ENCODE measurements at places on chromosomes 7 and 10. TPM values are rescaled to one million over a fixed set of nuclear protein-coding genes. Genes with fewer than 3 reads are reported as not detected.

Gene LSM8
- total RNA-seq = 19.0 TPM

Gene CPA1
- not detected for total RNA-seq

Gene CDC14C
- total RNA-seq = not detected

Gene FAM237B
- not detected for total RNA-seq

Gene SKIDA1
- total RNA-seq = not detected

DNA sequence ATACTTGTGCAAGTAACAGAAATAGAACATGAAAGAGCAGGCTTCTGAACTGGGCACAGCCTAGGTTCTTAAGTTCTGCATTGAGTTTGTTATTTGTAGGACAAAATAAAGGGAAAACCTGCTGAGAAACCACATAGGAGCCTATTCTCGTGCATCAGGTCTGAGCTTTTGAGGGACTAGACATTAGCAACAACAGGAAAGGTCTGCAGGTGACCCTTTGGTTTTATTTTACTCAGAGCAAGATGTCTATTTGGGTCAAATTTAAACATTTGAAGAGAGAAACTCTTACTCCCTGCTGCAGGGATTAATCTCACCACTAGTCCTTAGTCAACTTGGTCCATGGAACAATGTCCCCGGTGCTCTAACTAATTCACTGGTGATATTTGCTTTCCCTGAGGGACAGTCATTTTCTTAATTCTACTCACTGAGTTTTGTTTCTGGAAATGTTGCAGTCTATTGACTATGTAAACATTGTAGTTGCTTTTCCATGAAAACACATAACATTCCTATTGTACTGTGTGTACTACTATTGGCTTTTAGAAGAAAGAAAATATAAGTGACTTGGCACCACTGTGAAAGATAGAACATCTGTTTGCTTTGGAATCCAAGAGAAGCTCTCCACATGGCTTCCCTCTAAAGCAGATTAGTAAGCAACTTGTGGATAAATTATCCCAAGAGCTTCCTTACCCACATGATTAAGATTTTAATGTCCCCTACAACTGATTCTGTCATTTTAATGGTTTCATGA is 108.2 kb downstream of the CHRM2 start:
- H3K27ac ChIP-seq = no peak overlapping the region
- no peaks in the 10 kb centered on the region for H3K36me3 ChIP-seq
- no peaks in the 10 kb centered on the region for H3K4me1 ChIP-seq
- no peak overlapping the region for H3K4me3 ChIP-seq

- H3K4me1 ChIP-seq = peaks cover 4% of the 10 kb centered on the region
- H3K36me3 ChIP-seq = no peaks in the 10 kb centered on the region
- DNase-seq = no peak
- H3K4me3 ChIP-seq = no peak overlapping the region
- H3K27me3 ChIP-seq = no peaks in the 10 kb centered on the region
- no peak overlapping the region for H3K27ac ChIP-seq
Observed at GRCh38 chr7:1998146-1998545, 234.6 kb downstream of the MAD1L1 start.

DNA sequence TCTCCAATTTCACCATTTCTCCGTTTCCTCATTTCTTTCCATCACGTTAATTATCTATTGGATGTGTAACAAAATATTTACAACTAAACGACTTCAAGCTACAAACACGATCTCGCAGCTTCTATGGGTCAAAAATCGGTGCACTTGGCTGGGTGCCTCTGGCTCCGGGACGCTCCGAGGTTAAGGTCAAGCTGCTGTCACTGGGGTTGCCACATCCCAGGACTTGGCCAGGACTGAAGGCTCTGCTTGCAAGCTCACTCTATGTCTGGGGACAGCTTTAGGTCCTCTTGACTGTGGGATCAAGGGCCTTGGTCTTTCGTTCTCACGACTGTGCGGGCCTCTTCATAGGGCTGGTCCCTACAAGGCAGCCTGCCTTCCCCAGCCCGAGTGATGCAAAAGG is 159.7 kb downstream of the CCDC3 start:
- no peak for DNase-seq
- no peaks in the 10 kb centered on the region for H3K27me3 ChIP-seq
- no peak overlapping the region for H3K4me3 ChIP-seq
- no peaks in the 10 kb centered on the region for H3K36me3 ChIP-seq
- no peaks in the 10 kb centered on the region for H3K4me1 ChIP-seq
- no peak overlapping the region for H3K27ac ChIP-seq

DNA sequence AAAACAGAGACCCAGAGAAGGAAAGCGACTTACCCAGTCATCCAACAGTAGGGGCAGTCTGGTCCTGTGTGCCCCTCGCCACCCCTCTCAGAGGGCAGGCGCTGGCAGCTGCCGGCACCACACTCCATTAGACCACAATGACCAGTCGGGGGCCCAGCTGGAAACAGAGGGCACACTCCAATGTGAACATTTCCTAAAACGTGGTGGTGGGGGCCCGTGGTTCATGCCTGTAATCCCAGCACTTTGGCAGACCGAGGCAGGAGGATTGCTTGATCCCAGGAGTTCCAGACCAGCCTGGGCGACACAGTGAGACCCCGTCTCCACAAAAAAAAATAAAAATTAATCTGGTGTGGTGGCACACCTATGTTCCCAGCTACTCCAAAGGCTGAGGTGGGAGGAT is 912 bp upstream of the OAT start:
- DNase-seq = no peak
- H3K4me1 ChIP-seq = peaks cover 24% of the 10 kb centered on the region
- no peak overlapping the region for H3K27ac ChIP-seq
- no peaks in the 10 kb centered on the region for H3K36me3 ChIP-seq
- H3K27me3 ChIP-seq = no peaks in the 10 kb centered on the region

- no peak for DNase-seq
- no peaks in the 10 kb centered on the region for H3K36me3 ChIP-seq
- H3K27me3 ChIP-seq = no peaks in the 10 kb centered on the region
- no peak overlapping the region for H3K4me3 ChIP-seq
Observed at GRCh38 chr7:80411621-80412020, 100.2 kb downstream of the GNAT3 start.

DNA sequence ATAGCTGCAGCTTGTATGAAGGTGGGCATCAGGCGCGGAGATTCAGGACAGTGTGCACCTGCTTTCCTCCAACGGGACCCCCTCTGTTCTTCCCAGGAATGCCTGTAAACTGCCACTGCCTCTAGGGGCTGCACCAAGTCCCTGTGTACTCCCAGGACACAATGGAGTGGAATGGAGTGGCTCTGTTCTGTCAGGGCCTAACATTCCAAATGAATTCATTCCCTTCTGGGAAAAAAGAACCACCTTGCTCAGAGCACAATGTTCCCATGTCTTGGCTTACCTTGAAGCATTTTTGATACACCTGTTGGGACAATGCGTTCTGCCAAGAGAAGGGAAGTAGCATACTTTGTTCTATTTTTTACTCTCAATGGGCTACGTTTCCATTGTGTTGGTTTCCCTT is 339.4 kb downstream of the FRMD4A start:
- H3K36me3 ChIP-seq = no peaks in the 10 kb centered on the region
- H3K4me3 ChIP-seq = peak overlapping the region; percentile 16
- H3K27me3 ChIP-seq = no peaks in the 10 kb centered on the region
- no peak for DNase-seq
- peak overlapping the region; percentile 65 for H3K27ac ChIP-seq

DNA sequence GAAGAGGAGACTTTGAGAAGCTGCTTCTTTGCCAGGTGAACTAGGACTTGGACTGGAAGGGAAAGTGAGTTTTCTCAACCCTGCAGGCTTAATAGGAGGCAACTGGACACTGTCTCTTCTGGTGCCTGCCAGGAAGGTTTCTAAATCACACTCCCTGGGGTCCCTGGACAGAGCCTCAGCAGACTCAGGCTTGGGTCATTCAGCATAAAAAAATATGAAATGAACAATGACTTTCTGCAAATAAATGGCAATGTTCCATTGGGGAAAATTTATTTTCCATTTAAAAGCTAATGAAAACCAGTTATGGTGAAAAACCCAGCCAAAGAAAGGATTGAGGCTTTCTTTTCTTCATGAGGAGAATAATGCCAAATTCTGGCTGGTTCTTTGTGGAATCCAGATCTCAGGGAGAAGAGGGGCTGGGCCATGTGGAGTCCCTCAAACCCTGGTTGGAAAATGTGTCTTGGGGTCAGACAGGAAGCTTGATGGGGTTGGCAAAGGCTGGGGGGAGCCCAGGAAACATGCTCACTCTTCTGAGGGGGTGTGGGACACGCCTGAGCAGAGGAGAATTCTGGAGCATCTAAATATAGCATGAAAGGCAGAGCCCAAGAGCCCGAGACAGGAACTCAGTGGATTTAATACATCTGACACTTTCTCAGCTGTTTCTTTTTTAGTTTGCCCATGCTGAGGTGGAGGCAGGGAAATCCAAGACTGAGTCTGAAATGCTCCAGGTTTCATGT is 65.2 kb upstream of the EMX2 start:
- no peaks in the 10 kb centered on the region for H3K36me3 ChIP-seq
- H3K4me1 ChIP-seq = no peaks in the 10 kb centered on the region
- H3K27ac ChIP-seq = no peak overlapping the region
- DNase-seq = peak; percentile 60
- H3K27me3 ChIP-seq = no peaks in the 10 kb centered on the region

- peaks cover 29% of the 10 kb centered on the region for H3K4me1 ChIP-seq
- H3K27me3 ChIP-seq = no peaks in the 10 kb centered on the region
- peak overlapping the region; percentile 84 for H3K4me3 ChIP-seq
- no peak overlapping the region for H3K27ac ChIP-seq
- DNase-seq = peak; percentile 79
Observed at GRCh38 chr10:21497177-21497807, 28.2 kb downstream of the SKIDA1 start.

DNA sequence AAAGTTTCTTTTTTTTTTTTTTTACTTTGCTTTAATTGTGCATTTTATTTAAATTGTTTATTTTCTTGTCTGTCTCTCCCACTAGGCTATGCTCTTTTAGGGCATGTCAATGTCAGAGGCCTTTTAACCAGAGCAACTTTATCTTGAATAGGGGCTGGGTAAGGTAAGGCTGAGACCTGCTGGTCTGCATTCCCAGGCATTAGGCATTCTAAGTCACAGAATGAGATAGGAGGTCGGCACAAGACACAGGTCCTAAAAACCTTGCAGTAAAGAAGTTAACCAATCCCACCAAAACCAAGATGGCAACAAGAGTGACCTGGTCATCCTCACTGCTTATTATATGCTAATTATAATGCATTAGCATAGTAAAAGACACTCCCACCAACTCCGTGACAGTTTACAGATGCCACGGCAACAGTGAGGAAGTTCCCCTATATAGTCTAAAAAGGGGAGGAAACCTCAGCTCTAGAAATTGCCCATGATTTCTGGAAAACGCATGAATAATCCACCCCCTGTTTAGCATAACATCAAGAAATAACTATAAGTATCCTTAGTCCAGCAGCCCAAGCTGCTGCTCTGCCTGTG is 47.0 kb upstream of the FRMD4A start:
- H3K27ac ChIP-seq = no peak overlapping the region
- H3K4me3 ChIP-seq = no peak overlapping the region
- no peaks in the 10 kb centered on the region for H3K4me1 ChIP-seq
- H3K27me3 ChIP-seq = no peaks in the 10 kb centered on the region

DNA sequence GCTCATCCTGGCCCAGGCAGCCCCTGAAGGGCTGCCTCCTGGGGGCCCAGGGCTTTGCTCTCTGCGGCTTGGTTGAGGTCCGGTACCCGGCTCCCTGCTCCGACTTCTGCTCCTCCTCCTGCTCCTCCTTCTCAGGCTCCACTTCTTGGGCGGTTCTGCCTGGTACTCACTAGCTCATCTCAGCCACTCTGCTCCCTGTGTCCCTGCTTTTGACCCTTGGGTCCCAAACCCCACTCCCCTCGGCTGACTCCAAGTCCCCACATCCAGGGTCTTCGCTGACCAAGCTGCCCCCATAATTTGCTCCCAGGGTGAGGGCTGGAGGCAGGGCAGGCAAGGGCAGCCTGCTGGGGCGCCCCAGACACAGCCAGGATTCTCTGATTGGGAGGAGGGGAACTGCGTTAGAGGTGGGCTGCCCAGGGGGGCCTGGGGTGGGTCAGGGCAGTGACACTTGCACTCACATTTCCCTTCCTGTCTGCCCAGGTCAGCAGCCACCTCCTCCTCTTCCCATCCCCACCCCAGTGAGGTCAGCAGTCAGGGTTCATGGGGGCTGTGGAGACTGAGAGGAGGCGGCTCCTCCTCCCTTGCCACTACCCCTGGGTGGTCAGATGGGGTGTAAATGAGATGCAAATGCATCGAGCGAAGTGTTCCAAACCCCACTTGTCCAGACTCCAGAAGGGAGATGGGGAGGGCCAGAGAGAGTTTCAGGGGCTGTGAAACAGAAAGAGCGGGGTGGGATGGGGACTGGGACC is 2.2 kb downstream of the SMARCD3 start:
- H3K27ac ChIP-seq = peak overlapping the region; percentile 100
- peak overlapping the region; percentile 18 for H3K4me3 ChIP-seq
- H3K27me3 ChIP-seq = no peaks in the 10 kb centered on the region
- H3K4me1 ChIP-seq = peaks cover 67% of the 10 kb centered on the region

DNA sequence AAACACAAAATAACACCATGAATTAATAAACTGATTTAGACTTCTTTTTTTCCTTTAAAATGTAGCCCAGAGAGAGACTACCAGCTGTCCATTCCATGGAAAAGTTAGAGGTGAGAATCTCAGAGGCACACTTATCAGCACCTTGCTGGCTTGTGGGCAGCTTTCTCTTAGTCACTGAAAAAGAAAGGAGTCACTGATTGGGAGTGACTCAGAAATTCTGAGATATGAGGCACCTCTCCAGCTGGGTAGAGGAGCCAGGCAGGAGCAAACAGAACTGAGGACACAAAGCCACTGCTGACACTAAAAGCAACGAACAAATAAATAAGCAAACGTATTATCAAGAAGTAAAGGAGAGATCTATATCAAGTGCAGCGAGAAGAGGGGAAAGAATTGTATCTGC is 310.6 kb downstream of the PARD3 start:
- H3K36me3 ChIP-seq = no peaks in the 10 kb centered on the region
- H3K4me1 ChIP-seq = peaks cover 19% of the 10 kb centered on the region
- no peak overlapping the region for H3K4me3 ChIP-seq
- no peaks in the 10 kb centered on the region for H3K27me3 ChIP-seq
- no peak overlapping the region for H3K27ac ChIP-seq
- DNase-seq = no peak

- H3K36me3 ChIP-seq = no peaks in the 10 kb centered on the region
- H3K27me3 ChIP-seq = no peaks in the 10 kb centered on the region
- no peak overlapping the region for H3K27ac ChIP-seq
- no peaks in the 10 kb centered on the region for H3K4me1 ChIP-seq
Observed at GRCh38 chr7:23058408-23059096, 44.6 kb upstream of the HYCC1 start.

GRCh38 chr10:98586096-98586495 is 139.4 kb upstream of the HPS1 start:
- no peak overlapping the region for H3K4me3 ChIP-seq
- H3K4me1 ChIP-seq = no peaks in the 10 kb centered on the region
- DNase-seq = no peak

GRCh38 chr7:136868496-136869000 is at the start of gene CHRM2:
CHRM2 (plus strand) TSS chr7:136868652; CDS start chr7:137014866, 146,214 bp downstream.
- no peak for DNase-seq
- H3K4me3 ChIP-seq = no peak within 1 kb of the TSS
- peaks cover 34% of the 10 kb centered on the region for H3K27me3 ChIP-seq
- H3K4me1 ChIP-seq = no peaks in the 10 kb centered on the region

GRCh38 chr10:109773288-109774120 is 149.8 kb downstream of the XPNPEP1 start:
- no peak overlapping the region for H3K4me3 ChIP-seq
- no peak for DNase-seq
- H3K27me3 ChIP-seq = no peaks in the 10 kb centered on the region
- H3K4me1 ChIP-seq = no peaks in the 10 kb centered on the region
- H3K27ac ChIP-seq = no peak overlapping the region
